Caco-2 (cell line): ENCODE measurements at places on chromosomes 6 and 20. TPM values are rescaled to one million over a fixed set of nuclear protein-coding genes. Genes with fewer than 3 reads are reported as not detected.

DNA sequence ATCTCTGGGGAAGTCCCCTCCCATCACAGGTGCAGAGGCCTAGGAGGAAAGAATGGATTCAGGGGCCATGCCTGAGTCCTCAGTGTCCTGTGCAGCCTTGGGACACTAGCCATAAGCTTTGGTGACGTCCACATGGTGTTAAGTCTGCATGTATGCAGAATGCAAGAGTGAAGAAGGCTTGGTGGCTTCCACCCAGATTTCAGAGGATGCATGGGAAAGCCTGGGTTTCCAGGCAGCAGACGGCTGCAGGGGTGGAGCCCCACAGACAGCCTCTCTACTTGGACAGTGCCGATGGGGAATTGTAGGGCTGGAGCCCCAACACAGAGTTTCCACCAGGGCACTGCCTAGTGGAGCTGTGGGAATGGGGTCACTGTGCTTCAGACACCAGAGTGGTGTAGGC is 117.1 kb upstream of the NRN1 start:
- DNase-seq = no peak

The BFSP1 gene
- total RNA-seq = 20.4 and 22.7 TPM in 2 replicates

DNA sequence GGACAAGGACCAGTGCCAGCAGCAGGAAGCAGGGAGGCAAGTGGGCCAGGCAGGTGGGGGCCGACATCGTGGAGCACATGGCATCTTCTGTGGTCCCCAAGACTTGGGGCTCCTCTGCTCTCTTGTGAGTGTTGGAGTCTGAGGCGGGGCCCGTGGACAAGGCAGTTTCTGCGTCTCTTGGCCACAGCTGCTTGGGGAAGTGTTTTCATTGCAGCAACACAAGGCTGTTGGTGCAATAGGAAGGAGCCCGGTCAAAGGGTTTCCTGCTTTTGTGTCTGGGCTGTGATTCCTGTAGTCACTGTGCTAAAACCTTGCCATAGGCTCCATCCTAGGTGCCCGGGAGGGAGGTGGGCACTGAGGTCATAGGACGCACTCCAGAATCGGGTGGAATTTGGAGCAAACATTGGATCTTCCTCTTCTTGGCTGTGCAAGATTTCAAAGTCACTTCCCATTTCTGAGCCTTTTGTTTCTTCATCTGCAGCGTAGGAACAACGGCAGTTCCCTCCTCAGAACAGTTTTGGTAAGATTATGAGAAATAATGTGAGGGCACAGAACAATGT is at the start of gene SIRPB2:
TSS of gene SIRPB2 (minus strand) at position 140 of the 560 bp plus-strand sequence. CDS start at position 79, 61 bp downstream.
- no peak for DNase-seq

The SMIM28 gene
- total RNA-seq = not detected in 2 replicates

DNA sequence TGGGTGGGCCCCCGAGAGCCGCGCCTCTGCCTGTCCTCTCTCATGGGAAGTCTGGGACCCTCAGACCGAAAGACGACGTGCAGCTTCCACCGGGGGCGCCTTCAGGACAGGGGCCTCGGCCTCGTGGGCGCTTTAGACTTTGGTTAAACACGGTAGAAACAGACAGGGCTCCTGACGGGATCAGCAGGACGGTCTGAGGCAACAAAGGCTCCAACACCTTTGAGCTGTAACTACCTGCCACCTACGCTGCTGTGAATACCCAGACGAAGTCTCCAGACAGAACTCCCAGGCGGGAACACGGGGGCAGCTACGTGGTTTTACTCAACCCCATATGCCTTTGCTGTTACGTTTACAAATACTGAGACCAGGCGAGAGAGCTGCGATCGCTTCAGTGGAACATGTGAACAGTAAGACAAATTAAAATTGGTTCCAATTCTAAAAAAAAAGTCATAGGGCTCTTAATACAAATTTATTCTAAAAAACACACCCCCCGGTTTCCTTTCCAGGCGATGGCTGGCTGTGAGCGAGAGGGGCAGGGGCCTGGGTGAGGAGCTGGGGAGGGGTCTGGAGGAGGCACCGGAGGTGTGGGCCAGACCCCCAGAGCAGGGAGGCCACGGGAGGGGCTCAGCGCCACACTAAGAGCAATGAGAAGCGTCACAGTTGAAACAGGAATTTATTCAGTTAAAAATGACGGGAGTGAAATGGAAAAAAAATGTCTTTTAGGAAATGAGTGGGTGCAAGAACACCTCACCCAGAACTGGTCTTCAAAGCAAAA is 453.2 kb downstream of the QKI start:
- no peak for DNase-seq
